ENCODE measurements at places on chromosomes 1 and 21.

GRCh38 chr1:26335774-26336476 is 18.0 kb downstream of the CRYBG2 start:
- no peak for DNase-seq

GRCh38 chr21:36839123-36839522 is 127.3 kb downstream of the HLCS start:
- no peak for DNase-seq

GRCh38 chr1:172812118-172812517 is 153.2 kb downstream of the FASLG start:
- no peak for DNase-seq

GRCh38 chr1:167482184-167482583 is 36.1 kb downstream of the CD247 start:
- no peak for DNase-seq

DNA sequence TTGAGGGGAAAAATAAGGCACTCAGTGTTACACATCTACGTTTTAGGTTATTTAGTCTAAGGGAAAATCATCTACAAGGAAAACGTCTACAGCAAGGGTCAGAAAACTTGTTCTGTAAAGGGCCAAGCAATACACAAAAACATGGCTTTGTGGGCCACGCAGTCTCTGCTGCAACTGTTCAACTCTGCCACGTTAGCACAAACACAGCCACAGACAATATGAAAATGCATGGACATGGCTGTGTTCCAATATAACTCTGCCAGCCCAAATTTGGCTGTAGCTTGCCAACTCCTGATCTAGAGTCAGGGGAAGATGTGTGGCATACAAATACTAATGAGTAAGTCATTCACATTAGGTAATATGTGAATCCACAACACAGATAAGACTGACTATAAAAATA is 40.7 kb downstream of the COA6 start:
- DNase-seq: no peak

DNA sequence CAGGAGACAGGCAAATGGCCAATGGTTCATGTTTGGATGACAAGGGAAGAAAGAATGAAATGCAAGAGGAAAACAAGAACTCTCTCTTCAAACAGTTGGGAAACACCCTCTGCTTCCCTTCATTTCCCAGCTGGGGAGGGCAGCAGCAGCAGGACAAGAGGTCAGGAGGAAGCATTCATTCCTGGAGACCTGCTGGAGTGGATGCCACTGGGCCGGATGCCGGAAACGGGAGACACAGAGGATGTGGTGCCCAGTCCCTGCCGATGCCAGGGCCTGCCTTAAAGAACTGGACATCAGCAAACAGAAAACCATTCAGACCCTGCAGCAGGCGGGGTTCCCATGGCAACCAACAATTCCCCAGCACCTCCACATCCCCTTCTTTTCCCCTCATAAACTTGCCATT is 102.3 kb upstream of the ZNF648 start:
- no peak for DNase-seq

DNA sequence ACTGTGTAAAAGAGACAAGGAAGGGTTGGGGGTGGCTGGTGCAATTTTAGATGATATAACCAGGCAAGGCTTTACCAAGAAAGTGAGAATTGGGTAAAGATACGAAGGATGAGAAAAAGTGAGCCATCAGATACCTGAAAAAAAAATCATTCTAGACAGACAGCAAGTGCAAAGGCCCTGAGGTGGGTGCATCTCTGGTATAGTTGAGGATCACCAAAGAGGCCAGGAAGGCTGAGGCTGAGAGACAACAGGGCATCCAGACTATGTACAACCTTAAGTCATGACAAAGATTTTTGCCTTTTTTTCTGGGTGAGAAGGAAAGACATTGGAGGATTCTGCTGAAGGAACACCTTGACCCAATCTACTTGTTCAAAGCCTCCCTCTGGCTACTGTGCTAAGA is 29.9 kb downstream of the RXRG start:
- no peak for DNase-seq

GRCh38 chr1:180560200-180560867 is 1.6 kb downstream of the OVAAL start:
- no peak for DNase-seq

GRCh38 chr1:119286587-119287181 is 81.9 kb upstream of the HAO2 start:
- no peak for DNase-seq

DNA sequence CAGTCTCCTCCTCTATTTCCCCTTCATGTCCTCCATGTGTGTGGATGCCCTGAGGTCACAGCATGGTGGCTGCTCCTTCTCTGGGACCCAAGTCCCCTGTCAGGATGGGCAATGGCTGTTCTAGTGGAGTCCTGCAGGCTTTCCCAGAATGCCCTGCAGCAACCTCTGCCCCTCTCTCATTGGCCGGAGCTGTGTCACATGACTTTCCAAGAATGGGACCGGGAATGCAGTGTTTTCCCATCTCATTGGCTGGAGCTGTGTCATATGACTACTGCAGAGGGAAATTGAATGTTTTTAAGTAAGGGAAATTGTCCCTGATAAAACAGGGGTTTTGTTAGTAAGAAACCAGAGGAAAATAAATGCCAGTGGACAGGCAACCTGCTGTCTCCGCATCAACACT is 365.9 kb downstream of the PTPRU start:
- no peak for DNase-seq

- DNase-seq: no peak
These were observed 200.3 kb downstream of the PBX1 start for GRCh38 chr1:164759144-164759920.

DNA sequence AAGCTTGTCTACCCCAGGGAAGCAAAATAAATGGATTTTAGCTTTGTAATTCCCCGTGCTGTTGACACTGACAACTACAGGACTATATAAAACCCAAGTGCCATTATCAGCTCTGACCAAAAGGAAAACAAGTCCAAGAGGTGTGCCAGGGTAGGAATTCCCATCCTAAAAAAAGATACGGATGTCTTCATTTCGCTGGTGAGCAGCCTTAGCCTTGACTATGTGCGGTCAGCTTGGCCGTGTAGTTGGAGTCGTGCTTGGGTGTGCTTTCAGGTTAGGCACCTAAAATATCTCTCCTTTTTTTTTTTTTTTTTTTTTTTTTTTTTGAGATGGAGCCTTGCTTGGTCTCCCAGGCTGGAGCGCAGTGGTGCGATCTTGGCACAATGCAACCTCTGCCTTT is 28.9 kb upstream of the ACTN2 start:
- no peak for DNase-seq

DNA sequence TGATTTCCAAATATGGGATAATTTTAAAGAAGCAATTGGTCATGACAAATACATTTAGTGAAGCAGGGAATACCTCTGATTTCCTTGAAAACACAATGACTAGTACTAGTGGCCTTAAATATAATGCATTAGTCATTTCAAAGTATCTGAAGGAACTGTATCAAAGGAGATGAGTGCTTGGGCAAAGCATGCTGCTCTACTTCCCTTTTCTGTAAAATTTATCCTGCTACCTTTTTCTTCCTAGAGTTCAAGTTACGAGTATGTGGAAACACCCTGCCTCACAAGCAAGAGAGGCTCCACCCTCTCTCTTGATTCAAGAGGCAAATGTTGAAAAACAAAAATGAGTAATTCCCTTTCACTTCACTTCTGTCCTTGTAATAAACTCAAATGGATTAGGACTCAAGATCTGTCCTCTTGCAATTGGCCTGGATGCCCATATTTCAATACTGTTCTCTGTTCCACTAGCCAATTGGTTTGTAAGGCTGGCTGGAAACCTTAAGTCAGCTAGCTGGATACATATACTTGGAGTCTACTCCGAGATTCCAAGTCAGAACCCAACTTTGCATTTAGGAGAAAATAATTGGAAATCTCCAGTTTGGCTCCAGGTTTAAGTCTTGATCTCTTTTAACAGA is 92.5 kb downstream of the CDC42BPA start:
- DNase-seq: no peak

GRCh38 chr1:200355801-200356200 is 54.0 kb downstream of the ZNF281 start:
- DNase-seq: no peak
